ENCODE measurements at places on chromosomes 12 and 14. TPM values are rescaled to one million over a fixed set of nuclear protein-coding genes. Genes with fewer than 3 reads are reported as not detected.

The TBX3 gene
- total RNA-seq, result 27.2 TPM

The FOXG1 gene
- not detected for total RNA-seq

The GLIPR1L2 gene
- total RNA-seq, result 1.5 TPM

The ZNF268 gene
- total RNA-seq, result 8.2 TPM

The KRT83 gene
- not detected for total RNA-seq

The APOF gene
- total RNA-seq, result not detected

The ERBB3 gene
- 2.3 TPM for total RNA-seq

The SLC6A12 gene
- total RNA-seq, result 1.2 TPM

The OTUB2 gene
- total RNA-seq, result 0.27 TPM

The BDKRB1 gene
- total RNA-seq, result not detected

The FOXM1 gene
- 0.71 TPM for total RNA-seq

The LUM gene
- total RNA-seq, result 115 TPM

The NPAS3 gene
- 2.5 TPM for total RNA-seq

- DNase-seq, result no peak
Measured at GRCh38 chr14:76551906-76552305, 176.0 kb downstream of the ESRRB start.

DNA sequence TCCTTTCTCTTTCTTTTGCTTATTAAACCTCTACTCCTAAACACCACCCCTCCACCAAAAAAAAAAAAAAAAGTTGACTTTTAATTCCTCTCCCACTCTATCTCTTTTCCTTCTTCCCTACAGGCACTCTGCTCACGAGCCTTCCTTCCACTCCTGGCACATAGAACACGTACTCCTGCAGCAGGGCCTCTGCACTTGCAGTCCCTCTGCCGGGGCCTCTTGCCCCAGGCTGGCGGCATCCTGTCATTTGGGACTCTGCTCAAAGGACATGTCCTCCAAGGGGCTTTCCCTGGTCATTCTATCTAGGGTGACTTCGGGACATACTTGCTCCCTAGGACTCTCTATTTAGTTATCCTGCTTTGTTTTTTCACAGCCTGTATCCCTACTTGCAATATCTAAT lies 7.7 kb downstream of the FOS start:
- DNase-seq, result peak; percentile 48

- no peak for DNase-seq
Measured at GRCh38 chr12:113794774-113795173, 171.4 kb downstream of the RBM19 start.

GRCh38 chr12:88982694-88983093 lies 369.6 kb downstream of the DUSP6 start:
- DNase-seq, result no peak

GRCh38 chr12:475286-475685 lies 15.5 kb downstream of the B4GALNT3 start:
- no peak for DNase-seq

GRCh38 chr12:64673490-64674169 lies 63.3 kb downstream of the RASSF3 start:
- DNase-seq, result no peak

DNA sequence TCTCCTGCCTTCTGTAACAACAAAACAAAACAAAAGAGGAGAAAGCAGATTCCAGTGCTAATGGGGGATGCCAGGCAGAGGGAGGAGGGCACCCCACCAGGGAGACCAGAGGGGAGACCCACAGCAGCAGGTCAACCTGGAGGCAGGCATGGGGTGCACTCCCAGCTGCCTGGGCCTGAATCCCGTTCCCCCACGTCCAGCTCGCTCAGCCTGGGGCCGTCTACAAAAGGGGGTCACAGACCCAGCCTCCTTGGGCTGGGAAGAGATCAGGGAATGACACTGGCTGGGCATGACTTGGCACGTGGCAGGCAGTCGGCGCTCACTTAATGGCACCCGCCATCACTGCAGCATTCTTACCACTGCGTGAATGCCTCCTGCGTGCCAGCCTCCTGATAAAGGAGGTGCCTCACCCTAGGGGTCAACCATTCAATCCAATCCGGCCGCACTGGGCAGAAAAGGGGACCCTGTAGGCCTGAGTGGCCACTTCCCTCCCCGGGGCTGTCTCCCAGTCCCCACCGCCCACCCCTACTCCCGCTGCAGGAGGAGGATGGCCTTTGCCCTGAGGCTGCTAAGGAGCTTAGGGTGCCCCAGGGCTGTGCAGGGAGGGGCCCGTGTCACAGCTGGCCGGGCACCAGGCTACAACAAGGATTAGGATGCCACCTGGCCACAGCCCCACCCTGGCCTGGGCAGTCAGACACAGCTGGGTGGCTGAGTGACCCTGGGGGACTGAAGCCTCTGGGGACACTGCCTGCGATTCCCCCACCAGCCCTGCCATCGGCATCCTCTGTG lies 87.5 kb downstream of the NCOR2 start:
- DNase-seq, result no peak

DNA sequence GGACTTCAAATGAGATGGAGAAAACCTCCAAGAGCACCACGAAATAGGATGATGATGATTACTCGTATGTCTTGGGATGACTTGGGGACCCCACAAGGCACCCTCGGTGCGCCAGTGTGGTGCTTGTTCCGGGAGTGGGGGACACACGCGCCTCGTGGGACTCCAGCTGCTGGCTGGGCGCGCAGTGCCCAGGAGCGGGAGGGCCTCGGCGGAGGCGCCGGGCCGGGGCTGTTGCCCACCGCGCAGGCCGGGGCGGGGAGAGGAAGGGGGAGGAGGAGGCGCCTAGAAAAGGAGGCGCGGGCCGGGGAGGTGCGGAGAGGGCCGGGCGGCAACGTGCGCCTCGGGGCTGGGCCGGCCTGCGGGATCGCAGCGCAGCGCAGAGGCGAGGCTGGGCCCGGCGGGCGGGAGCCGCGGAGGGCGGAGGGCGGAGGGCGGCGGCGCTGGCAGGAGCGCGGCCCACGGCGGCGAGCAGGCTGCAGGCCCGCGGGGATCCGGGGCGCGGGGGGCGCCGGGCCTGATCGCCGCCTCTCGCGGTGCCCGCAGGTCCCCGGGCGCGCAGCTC lies at the start of gene RFLNA:
RFLNA (plus strand) TSS at position 314 of the 562 bp plus-strand sequence. CDS start 337 bp downstream, outside the sequence.
- DNase-seq, result no peak

DNA sequence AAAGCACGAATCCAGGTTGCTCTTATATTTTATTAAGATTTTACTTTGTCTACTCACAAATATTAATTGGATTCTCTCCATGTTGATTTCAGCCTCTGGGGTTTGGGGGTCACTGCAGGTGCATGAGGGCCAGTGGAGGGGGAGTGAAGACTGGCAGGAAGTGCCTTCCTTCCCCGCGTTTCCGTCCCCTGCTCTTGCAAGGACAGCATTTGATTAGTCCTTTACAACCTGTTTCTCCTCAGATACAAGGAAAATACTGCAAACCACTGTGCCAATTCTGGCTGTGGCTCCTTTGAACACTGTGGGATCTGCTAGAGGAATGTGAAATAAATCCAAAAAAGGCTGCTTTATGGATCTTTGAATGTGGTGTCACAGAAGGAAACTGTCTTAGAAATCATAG lies 291.8 kb downstream of the ETNK1 start:
- DNase-seq, result no peak

DNA sequence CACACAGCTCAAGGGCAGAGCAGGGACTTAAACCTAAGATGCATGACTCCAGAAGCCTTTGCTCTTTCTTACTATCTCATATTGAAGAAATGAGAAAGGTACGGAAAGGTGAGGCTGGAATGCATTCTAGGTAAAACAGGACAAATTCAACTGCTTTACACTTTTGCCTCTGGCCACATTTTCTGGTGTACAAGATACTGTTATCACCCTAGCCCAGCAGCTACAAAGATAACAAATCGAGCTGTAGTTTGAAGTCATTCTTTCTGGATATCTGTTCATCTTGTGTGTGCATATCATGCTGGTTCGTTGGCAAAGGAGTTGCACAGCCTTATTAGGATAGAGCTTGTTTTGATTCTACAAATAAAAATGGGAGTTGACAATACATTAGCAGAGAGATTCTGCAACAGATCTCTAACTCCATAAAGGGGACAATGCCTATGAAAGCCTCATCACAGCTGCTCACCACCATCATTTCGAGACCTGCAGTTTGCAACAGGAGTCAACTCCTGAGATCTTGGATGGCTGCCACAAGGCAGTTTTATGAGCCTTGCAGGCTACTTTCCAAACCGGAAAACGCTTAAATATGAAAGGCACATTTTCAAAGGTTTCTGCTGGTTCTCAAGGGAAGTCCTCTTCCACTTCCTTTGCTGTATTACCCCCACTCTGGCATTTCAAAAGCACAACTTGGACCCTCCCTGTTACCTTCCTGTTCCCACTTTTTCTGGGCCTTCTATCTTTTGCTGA lies 64.9 kb downstream of the STXBP6 start:
- DNase-seq, result no peak

GRCh38 chr12:62772416-62772955 lies 162.5 kb downstream of the PPM1H start:
- DNase-seq, result no peak

- DNase-seq, result no peak
Measured at GRCh38 chr12:49033611-49034285, 15.2 kb upstream of the PRKAG1 start.

DNA sequence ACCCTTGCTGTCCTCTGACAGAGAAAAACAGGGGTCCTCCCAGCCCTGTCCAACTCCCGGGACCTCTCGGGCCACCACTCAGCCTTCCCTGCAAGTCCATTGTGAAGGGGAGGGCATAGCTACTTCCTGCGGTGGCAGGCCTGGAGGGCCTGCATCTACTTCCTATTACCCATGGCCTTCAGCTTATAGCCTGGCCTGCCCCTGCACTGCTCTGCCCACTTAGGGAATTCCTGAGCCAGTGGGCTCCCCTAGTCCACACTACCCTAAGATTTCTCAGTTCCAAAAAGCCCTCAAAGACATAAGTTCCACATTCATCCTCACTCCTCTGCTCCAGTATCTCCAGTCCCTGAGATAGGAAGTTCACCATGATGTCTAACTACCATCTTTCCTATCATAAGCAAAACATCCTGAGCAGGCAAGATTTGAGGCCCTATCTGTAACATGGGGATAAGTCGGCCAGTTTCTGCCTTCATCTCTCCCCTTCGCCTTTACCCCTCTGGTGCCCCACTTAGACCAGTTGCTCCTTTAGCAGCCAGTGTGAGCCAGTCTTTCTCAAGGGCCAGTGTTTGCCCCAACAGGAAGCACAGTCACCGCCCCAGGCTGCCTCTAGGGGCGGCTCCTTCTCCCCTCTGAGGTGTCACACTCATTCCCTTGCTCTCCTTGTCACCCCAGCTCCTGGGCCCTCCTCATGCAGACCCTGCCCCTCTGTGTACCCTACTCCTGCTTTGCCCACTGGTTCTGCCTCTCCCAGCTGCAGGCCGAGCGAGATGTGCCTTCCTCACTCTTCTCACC lies 10.9 kb downstream of the HDAC7 start:
- no peak for DNase-seq

- DNase-seq, result peak; percentile 61
Measured at GRCh38 chr14:61106959-61107641, 126.1 kb downstream of the SLC38A6 start.

DNA sequence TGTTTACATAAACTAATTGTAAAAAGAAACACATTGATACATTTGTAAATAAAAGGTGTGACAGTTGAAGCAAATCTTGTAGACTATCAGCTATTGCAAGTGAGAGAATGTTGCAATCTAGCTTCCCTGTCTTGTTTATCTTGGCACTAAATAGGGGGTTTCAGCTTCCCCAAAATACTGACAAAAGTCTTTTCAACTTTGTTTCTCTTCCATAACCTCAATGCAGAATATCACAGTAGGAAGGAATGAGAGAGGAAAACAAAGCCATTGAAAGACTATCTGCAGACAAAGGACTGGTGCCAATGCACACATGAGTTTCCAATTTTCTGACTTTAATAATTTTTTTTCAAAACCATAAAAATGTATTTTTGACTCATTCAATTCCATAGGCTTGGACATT lies 886.2 kb upstream of the MGAT4C start:
- DNase-seq, result no peak

DNA sequence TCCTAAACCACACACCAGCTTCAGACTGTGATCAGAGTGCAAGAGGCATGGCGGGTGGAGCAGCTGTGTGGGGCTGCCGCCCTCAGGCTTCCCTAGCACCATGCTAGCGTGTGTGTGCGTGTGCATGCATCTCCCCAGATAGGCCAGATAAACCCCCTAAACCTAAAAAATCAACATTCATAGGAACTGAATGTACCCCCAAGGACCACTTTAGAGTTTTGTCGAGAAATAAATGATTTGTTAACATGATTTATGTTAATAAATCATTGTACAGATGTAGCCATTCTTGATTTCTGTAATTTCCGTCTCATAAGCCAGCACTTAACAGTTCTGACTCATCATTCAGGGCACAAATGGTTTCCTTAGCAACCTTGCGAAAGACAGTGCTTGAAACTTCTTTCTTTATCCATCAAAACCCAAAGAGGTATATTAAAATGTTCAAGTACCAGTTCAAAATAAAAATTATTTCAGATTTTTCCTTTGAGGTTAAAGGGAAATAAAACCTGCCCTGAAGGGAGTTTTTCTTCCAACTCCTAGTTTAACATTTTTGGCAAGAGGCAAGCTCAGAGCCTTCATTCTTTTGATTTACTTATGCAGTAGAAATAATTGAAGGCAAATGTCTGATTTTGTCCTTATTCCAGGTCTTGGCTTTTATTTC lies 206.2 kb upstream of the RGS6 start:
- no peak for DNase-seq

- no peak for DNase-seq
Measured at GRCh38 chr14:94773655-94774343, 3.9 kb upstream of the GSC start.

Data from left ventricle myocardium inferior (tissue), 1 donor.